ENCODE measurements at places on chromosomes 3 and 15.

DNA sequence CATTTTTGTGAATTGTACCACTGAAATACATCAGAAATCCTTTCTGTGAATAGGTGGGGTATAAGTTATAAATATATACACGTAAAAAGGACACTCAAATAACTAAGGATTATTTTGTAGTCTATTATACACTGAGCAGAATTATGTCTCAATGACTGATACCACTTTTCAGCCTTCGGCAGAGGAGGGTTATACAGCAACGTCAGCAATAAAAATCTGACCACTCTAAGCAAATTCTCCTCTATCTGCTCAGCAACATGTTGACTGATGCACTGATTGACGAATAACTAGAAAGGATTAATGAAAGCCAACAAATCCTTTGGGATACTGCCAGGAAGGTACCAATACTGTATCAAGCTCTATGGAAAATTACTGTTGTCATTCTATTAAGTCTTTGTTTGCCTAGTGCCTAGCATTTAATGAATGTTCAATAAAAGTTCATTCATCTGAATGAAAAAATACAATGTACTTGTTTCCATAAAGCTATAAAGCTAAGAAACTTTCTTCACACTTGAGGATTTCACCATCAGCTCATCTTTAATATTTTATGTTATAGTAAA is 5.2 kb downstream of the ARPP19 start:
- no peak for DNase-seq

DNA sequence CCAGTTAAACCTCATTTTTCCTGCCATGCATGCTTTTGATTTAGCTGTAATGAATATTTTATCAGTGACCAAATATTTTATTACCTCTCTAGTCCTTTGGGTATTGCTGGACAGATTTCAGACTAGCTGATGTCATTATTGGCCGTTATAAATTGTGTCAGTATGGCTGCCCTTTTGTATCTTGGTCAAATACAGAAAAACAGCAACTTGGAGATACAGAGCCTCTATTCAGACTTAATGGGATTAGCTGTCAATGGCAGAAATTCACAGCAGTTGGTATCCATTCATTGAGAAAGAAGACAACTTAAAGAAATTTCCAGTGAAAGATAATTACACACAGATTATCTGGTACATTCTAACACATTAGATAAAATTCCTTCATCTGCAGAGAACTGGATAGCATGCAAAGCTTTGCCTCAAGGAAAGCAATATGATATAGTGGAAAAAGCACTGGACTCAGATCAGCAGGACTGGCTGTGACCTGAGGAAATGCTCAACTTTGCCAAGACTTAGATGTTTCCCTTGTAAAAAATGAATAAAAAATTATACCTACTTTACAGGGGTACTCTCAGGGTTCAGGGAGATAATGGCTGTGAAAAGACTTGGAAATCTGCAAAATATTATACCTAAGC is 20.8 kb downstream of the COL6A6 start:
- DNase-seq: no peak

DNA sequence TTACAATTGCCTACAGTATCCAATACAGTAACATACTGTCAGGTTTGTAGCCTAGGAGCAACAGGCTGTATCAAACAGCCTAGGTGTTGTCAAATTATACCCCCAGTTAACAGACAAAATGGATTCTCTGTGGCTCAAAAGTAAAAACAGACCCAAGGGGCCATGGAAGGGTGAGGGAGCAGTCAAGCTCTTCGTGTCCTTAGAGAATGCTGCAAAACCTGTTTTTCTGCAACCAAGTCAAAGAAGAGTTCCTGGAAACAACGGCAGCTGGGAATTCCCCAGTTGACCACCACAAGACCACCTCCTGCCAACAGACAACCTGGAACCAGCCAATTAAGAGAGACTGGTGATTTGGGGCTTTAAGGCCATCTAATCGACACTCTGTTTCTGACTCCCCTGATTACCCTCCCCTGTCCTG is 11.1 kb upstream of the THUMPD3 start:
- DNase-seq: no peak

- no peak for DNase-seq
Measured at GRCh38 chr3:11544412-11545181, 99.1 kb downstream of the VGLL4 start.

- DNase-seq: peak; percentile 77
Measured at GRCh38 chr3:69710153-69710977, 28.9 kb upstream of the MITF start.

DNA sequence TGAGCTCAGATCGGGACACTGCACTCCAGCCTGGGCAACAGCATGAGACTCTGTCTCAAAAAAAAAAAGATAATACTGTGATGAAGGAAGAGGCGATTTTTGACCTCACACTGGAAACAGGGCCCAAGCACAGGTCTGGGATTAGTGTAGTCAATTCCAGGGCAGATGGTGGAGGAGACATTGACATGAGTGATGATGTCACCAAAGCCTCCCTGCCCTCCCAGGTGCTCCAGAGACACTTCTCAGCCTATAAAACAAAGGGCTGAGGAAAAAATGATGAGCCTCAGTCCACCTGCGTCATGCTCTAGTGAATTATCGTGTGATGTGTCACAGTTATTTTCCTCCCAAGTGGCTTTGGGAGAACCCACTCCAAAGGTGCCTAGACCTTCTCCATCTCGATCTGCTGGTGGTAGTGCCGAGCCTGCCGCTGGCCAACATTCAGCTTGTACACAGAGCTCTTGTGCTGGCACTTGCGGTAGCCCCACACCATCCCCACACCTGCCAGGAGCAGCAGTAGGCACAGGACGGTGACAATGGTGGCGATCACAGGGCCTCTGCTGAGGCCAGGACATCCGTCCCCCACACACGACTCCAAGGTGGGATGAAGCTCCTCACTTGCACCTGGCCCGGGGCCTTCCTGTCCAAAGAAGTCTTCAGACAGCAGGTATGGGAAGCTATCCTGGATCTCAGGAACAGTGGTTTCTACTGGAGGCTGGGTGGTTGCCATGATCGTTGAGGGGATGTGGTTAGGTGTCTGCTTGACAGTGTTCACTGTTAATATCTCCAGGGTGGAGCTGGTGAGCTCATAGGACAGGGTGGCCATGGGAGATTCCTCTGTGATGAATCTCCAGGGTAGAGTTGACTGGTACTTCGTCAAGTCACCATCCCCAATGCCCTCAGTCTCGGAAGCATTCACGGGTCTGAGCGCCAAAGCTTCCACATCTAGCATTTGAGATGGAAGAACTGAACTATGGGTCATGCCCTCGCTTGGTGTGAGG is 38.8 kb downstream of the CRTAP start:
- DNase-seq: peak; percentile 48

DNA sequence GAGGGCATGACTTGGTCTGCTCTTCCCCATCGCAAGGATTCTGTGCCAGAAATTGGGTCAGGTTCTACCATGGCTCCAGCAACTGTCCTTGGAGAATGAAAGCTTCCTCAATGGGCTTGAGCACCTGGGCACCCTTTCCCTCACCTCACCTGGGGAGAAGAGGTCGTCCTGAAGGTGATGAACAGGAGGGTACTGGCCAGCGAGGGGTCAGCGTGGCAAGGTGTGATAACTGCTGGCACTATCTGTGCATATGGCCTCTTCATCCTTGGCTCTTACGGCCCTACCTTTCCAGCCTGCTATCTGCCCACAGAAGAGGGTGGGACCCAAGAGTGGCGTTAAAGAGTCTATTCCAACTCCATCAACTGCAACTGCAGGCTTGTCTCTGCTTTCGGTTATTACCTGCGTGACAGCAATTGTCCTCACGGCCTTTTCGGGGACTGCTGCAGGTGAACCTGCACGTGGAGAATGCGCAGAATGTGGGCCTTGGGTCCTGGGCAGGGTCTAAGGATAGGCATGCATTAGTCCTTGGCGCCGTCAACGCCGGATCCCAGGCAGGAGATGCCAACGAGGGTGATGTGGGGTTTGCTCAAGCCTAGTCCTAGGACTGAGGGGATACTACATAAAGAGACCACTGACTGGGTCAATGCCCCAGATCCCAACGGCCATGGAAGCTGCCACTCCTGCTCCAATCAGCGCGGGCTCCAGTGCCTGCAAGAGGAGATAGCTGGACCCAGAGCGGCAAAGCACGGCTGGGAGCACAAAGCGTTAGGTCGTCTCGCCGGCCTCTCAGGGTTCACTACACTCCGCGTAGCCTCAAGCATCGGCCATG is 625 bp upstream of the RBM15B start:
- DNase-seq: no peak

DNA sequence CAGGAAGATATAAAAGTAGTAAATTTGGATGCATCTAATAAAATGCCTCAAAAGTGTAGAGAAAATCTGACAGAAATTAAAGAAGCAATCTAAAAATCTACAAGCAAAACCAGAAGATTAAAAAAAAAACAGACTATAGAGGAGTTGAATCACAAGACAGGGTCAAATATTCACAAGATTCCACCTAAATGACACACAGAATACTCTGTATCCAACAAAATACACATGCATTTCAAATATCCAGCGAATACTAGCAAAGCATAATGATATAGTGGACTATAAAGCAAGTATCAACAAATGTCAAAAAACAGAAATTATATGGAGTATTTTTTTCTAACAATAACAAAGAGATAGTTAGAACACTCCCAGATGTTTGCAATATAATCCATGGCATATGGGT is 20.5 kb upstream of the ACTC1 start:
- DNase-seq: peak; percentile 47

DNA sequence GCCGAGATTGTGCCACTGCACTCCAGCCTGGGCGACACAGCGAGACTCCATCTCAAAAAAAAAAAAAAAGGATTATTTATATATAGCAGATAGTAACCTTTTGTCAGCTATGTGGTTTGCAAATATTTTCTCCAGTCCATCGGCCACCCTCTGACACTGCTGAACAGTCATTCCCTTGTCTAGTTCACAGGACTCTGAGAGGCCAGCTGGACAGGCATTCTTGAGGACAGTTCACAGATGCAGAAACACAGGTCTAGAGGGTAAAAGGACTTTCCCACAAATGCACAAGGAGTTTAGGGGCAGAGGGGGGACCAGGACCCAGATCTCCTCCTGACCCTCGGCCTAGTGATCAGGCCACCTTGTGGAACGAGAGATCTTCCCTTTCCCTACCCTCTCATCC is 7.5 kb upstream of the TMEM40 start:
- no peak for DNase-seq

- peak; percentile 98 for DNase-seq
Measured at GRCh38 chr3:45011756-45012508, 14.2 kb upstream of the CLEC3B start.

- DNase-seq: peak; percentile 67
Measured at GRCh38 chr15:99702895-99703602, 30.2 kb downstream of the LYSMD4 start.

- DNase-seq: no peak
Measured at GRCh38 chr3:190167936-190168680, 47.4 kb upstream of the P3H2 start.

- DNase-seq: no peak
Measured at GRCh38 chr3:183586477-183586876, 31.0 kb upstream of the KLHL6 start.

DNA sequence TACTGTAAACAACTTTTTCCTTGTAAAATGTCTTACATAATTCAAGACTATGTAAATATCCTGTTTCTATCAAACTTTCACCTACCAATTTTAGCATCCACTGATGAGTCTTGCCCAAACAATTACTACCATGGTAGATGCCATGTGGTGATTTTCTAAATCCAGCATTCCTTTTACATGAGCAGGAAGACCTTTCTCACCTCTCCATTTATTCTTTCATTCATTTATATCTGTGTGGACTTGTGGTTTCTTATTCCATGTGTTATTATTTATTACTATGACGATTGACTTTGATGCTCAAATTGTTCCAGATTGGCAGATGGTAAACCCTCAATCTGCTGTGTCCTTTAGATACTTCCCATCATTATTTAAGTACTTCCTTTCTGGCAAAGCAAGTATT is 62.4 kb downstream of the IFT57 start:
- peak; percentile 18 for DNase-seq

DNA sequence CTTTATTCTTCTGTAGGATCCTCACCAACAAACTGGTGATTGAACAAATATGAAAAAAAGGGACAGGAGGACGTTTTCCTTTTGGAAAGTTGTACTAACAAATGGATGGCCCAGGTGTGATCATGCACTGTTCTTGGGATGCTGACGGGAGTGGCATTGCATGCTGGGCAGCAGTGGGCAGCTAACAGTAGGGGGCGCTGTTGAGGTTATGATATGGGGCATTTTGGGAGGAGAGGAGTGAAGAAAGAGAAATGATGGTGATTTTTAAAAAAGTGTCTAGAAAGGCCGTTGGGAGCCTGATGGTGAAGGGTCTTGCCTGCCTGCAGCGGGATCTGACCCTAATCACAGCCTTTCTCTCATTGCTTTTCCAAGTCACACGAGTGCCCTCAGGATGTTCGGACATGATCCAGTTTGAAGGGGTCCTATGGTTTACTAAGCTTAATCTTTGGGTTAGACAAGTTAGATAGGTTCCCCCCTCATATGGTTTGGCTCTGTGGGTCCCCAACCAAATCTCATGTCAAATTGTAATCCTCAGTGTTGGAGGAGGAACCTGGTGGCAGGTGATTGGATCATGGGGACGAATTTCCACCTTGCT is 46.2 kb upstream of the PRTG start:
- DNase-seq: no peak

GRCh38 chr15:57485869-57486268 is 105.8 kb upstream of the MYZAP start:
- peak; percentile 89 for DNase-seq

DNA sequence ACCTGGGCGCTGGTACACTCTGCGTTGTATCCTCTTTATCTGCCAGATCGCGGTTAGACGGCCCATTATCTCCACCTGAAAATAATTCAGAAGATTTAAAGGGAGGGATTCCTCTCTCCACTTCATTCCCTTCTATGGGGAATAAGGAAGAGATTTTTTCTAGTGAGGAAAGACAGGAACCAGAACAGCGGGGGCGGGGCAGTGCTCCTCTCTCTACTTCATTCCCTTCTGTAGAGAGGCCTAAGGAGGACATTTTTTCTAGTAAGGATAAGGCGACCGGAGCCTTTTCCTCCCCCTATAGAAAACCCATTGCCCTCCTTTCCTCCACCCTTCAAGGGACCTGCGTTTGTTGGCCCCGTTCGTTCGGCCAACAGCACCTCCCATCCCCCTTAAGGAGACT is 8.3 kb upstream of the LIPH start:
- DNase-seq: no peak

GRCh38 chr15:41773332-41773728 is 954 bp upstream of the MAPKBP1 start:
- no peak for DNase-seq

GRCh38 chr3:66407611-66408218 is 93.1 kb downstream of the LRIG1 start:
- DNase-seq: peak; percentile 48

- no peak for DNase-seq
Measured at GRCh38 chr3:193655831-193656433, 62.9 kb downstream of the OPA1 start.

- DNase-seq: no peak
Measured at GRCh38 chr3:146612015-146612414, 6.9 kb upstream of the PLSCR5 start.

- peak; percentile 79 for DNase-seq
Measured at GRCh38 chr3:133295944-133296917, 103.6 kb upstream of the BFSP2 start.

DNA sequence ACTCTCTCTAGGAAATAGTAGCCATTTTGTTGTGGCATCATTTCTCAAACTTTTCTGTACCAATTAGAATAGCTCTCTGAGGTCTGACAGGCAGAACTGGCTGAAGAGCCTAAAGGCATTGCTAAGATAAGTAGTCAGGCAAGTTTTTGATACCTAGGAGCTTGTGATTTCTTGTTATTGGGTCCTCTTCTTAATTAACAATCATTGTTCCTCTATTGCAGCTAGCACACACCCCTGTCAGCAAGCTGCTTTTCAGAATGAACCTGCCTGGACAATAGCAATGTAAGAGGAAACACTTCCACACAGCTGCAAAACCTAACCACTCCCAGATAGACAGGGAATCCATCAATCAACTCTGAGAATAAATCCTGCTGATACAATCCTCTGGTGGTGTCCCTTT is 403.9 kb upstream of the TBL1XR1 start:
- no peak for DNase-seq
